GM18507 (cell line): ENCODE measurements at places on chromosomes 5 and 9.

DNA sequence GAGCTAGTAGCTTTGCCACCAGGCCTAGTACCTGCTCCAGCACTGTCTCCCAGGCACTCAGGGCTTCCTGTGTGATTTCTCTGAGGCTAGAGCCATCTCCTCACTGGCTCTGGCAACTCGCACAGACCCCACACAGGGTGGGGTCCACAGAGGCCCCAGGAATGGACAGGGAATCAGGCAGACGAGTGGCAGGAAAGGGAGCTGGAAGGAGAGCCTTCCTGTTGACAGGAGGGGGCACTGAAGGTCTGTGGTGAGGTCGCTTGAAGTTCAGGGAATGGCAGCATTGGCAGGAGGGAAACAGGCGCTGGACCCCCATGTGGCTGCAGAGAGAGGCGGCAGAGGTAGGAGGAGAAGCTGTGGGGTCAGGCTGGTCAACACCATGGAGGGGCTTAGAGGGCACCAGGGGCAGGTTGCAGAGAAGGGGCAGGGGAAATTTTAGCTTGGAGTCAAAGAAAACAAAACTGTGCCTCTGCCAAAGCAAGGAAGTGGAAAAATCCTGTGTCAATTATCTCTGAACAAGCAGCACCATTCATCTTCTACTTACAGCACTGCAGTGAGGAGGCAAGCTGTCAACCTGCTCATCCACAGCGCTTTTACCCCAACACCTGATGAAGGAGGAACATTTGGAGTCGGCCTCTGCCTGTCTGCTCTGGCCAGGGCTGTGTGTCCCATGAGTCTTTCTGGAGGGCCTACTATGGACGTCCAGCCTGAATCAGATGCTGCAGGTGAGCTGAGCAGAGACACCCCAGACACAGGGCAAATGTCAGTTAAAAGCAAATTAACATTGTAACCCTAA lies 270.2 kb downstream of the FSTL4 start:
- DNase-seq, result no peak

GRCh38 chr9:94269264-94269663 lies 10.2 kb downstream of the ZNF169 start:
- DNase-seq, result no peak

- no peak for DNase-seq
Observed at GRCh38 chr5:84383816-84384603, 670 bp downstream of the EDIL3 start.

DNA sequence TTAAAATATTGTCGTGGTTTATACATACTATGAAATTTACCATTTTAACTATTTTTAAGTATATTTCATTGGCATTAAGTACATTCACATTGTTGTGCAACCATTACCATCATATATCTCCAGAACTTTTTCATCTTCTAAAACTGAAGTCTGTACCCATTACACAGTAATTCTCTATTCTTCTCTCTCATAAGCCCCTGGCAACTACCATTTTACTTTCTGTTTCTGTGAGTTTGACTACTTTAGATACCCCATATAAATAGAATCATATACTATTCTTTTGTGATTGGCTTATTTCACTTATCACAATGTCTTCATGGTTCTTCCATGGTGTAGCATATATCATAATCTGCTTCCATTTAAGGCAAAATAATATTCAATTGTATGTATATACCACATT lies 30.3 kb downstream of the NDUFS4 start:
- no peak for DNase-seq

GRCh38 chr5:118552146-118552545 lies 436.2 kb downstream of the DTWD2 start:
- no peak for DNase-seq
